ENCODE measurements at places on chromosomes 13 and 19.

DNA sequence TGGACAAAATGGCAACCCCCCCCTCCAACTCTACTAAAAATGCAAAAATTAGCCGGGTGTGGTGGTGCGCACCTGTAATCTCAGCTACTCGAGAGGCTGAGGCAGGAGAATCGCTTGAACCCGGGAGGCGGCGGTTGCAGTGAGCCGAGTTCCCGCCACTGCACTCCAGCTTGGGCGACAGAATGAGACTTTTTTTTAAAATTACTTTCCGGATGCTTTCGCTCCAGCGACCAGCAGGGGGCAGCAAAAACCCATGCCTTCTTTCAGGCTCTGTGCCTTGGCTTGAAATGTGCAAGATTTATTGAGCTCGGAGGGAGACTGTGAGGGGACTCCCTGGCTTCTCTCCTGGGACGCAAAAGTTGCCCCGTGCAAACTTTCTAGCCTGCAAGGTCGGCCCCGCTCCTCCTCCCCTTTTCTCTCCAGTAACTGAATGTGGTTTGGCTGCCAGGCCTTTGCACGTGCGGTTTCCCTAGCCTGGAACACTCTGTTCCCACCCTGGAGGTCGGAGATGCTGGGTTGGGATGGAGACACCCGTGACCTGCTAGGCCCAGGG, 61.4 kb upstream of the NFIC start:
- DNase-seq, result peak; percentile 81

GRCh38 chr19:41133260-41133659, 19.0 kb downstream of the CYP2F1 start:
- DNase-seq, result no peak

DNA sequence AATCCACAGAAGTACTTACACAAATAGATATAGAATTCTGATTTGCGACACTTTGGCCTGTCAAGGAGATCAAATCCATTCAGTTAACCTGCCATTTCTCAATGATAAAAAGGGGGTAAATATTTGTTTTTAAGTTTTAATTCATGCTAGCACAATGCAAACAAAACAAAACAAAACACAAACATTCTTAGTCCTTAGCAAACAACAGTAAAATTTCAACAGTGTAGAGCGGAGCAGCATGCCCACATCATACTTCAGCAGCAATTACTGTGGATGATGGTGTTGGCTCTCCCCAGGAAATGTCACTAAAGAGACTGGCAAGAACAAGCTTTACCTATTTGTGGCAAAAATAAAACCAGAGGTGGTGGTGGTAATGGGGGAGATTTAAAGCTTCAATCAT, 625.2 kb upstream of the PCDH20 start:
- no peak for DNase-seq

- no peak for DNase-seq
Measured at GRCh38 chr19:4700693-4700970, 23.0 kb downstream of the DPP9 start.

- no peak for DNase-seq
Measured at GRCh38 chr13:50467156-50468110, 376.1 kb downstream of the DLEU7 start.

DNA sequence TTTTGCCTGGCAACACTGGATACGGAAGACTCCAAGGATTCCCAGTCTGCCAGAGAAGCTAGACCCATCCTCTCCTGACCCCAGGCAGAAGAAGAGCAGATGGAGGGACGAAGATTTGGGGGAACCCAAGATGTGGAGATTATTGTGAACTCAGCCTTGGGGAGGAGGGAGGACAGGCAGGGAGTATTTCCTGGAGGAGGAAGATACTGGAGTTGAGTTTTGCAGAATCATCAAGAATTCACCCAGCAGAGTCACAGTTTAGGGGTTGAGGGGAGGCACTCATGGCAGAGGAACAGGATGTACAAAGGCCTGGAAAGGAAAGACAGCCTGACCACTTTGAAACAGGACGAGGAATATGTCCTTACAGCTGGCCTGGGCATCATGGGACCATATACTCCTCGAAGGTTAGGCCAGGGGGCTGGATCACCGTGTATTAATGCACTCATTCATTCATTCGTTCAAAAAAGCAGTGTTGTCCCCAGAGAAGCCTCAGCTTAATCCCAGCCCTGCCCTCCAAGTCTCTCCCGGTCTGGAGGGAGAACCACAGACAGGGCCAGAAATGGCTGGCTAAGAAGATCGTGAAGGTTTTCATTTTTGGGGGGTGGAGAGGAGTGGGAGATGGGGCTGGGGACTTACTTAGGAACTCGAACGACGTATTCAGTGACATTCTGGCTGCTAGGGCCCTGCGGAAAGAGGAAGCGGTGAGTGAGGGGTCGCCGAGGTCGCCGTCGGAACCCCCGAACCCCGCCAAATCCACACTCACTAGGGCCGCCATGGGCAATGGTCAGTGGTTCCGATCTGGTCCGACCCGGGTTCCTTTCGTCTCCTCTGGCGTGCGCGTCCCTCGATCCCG, 517 bp downstream of the GTF2F1 start:
- DNase-seq, result no peak

GRCh38 chr19:35045667-35046300, 4.3 kb downstream of the HPN start:
- peak; percentile 26 for DNase-seq

DNA sequence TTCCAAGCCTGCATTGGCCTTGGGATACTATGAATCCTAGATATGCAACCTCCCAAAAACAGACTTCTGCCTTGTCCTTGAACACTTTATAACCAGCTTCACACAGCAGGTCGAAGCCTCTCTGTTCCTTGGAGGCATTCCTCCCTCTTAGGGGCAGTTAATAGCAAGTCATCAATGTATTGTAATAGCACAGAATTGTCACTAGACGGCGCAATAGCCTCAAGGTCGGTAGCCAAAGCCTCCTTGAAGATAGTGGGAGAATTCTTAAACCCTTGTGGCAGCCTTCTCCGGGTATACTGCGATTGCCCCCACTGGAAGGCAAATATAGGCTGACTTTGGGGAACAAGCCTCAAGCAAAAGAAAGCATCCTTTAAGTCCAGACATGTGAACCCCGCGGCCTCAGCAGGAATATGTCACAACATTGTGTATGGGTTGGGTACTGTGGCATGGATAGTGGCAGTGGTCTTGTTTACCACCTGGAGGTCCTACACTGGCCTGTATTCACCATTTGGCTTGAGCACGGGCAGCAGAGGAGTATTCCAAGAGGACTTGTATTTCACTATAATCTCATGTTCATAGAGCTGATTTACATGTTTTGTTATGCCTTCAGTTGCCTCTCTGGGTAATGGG, 61.1 kb downstream of the ZNF431 start:
- peak; percentile 5 for DNase-seq

- no peak for DNase-seq
Measured at GRCh38 chr13:104106705-104107393, 1040.6 kb upstream of the SLC10A2 start.

DNA sequence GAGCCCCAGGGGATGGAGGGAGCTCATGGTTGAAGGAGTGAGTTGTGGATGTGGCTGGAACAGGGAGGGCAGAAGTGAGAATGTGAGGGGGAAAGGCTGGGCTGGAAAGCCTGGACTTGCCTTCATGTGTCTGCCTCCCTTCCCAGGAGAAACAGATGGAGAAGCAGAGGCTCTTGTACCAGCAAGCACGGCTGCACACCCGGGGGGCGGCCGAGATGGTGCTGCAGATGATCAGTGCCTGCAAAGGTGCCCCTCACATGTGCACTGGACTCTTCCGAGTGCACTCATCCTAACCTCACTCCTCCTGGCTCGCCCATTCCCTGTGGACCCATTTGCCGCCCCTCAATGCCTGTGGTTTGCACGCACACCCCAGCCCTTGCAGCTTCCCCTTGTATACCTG, 83.2 kb downstream of the MAP4K1 start:
- DNase-seq, result no peak

- no peak for DNase-seq
Measured at GRCh38 chr19:30385666-30386065, 13.5 kb downstream of the ZNF536 start.

- peak; percentile 9 for DNase-seq
Measured at GRCh38 chr13:92122186-92122853, 723.9 kb downstream of the GPC5 start.

GRCh38 chr13:109918179-109918711, 131.9 kb upstream of the IRS2 start:
- peak; percentile 30 for DNase-seq

DNA sequence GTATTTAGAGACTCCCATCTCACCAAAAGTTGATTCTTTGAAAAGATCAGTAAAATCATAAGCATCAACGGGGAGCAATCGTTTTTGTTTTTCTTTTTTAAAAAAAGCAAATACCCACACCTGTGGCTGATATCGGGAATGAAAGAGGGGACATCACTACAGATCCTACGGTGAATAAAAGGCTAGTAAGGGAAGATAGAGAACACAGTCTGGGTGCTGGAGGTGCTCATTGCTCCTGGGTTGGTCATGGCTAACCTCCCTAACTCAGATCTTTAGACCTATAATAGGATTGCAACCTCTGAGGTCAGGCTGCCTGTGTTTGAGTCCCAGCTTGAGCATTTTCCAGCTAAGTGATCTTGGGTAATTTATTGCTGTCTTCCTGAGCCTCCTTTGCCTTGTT, 1.1 kb downstream of the EHD2 start:
- DNase-seq, result peak; percentile 42

GRCh38 chr19:53388904-53389303, 6.0 kb upstream of the ZNF765 start:
- DNase-seq, result no peak

GRCh38 chr13:48539550-48539949, 6.7 kb upstream of the RCBTB2 start:
- DNase-seq, result no peak

- DNase-seq, result peak; percentile 4
Measured at GRCh38 chr13:28719227-28720055, 671 bp upstream of the SLC46A3 start.

DNA sequence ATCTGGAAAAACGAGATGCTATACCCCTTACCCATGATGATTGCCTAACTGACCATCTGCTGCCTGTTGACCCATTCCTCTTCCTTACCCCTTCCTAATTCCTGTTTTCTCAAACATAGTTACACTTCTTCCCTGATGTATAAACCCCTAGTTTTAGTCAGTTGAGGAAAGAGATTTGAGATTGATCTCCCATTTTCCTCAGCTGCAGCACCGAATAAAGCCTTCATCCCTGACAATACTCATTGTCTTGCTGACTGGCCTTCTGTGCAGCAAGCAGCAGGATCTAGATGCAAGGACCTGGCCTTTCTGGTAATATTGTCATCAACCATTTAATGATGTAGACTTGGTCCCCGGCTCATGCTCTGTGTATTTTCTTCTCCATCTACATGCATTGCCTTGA, 999 bp upstream of the ZNF264 start:
- no peak for DNase-seq

DNA sequence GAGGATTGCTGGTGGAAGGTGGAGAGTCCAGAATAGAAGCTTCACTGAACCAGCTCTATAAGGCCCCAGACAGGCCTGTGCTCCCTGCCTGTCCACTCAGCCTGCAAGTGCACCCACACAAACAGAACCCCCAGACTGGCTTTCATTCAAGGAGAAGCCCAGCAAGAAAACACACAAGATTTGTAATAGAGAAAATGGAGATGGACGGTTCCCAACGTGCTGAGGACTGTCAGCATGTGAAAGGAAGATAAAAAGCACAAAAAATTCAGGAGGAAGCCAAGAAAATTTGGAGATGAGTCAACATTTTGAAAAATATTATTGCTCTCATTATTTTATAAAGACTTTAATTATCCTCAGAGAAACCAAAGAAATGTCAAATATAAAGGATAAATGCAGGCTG, 218.2 kb upstream of the SLC10A2 start:
- no peak for DNase-seq

DNA sequence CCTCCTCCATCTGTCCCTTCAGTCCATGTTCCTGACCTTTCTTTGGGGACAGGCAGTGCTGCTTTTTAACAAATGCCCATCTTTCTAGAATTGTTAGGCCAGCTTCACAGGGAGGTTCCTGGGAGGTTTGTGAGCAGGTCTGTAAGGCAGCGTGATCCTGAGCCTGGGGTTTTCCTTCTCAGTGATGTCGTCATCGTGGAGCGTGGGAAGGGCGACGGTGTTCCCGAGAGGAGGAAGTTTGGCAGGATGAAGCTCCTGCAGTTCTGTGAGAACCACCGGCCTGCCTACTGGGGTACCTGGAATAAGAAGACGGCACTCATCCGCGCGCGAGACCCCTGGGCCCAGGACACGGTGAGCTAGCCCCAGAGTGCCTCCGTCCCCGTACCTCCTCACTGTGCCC, 26.8 kb downstream of the CHAF1A start:
- peak; percentile 59 for DNase-seq

DNA sequence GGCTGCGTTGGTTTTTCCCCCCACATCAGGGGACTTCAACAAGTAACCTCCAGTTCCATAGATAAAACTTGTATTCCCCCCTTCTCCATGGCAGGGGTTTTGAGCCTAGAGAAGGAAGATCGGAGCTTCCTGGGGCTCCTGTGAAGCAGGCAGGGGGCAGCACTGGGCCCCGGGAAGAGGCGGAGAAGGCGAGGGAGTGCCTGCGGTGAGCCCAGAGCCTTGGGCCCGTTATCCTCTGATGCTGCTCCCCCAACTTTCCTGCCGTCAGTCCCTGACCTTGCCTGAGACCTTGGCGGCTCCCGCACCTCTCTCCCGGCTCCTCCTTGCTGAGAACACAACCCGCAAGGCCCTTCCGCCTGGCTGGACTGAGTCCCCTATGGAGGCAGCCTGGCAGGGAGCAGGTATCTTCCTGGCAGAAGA, 2.5 kb downstream of the LIPE start:
- no peak for DNase-seq

DNA sequence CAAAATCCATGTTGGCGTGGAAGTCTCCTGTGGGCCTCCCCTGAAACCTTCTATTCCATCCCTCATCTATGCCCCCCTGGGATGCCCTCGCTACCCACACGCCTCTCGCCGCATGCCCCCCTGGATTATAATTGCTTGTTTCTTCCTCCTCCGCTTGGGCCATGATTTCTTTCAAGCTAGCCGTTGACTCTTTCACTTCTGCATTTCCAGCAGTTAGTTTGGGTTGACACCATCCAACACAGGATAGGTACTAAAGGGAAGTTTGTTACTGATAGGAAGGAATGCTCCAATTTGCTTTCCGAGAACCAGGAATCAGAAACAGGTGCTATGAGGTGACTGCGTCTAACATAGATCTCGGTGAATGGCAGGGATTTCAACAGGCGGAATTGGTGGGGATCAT, 7.7 kb upstream of the SLC25A15 start:
- no peak for DNase-seq

DNA sequence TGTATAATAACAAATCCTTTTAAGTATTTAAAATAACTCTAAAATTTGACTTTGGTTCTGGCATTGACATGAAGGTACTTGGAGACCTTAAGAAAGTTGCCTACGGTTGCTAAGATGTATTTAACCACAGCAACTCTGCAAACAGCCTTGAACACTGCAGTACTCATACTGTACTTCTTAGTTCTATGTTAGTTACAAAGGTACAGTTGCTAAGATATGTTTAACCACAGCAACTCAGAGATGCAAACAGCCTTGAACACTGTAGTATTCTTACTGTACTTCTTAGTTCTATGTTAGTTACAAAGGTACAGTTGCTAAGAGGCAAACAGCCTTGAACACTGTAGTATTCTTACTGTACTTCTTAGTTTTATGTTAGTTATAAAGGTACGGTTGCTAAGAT, 268.3 kb upstream of the MIR17HG start:
- no peak for DNase-seq

GRCh38 chr13:29396446-29396845, 199.0 kb downstream of the SLC7A1 start:
- no peak for DNase-seq

- peak; percentile 85 for DNase-seq
Measured at GRCh38 chr13:42477596-42478190, 96.3 kb upstream of the TNFSF11 start.

All from fibroblast of lung (primary cell).